ENCODE measurements at places on chromosomes 1 and 21.

GRCh38 chr1:4964634-4965345 is 310.4 kb downstream of the AJAP1 start:
- no peak for DNase-seq

- DNase-seq, result peak; percentile 85
These were observed 15.3 kb downstream of the SEMA6C start for GRCh38 chr1:151130987-151131586.

GRCh38 chr1:191993549-191993948 is 164.7 kb upstream of the RGS18 start:
- DNase-seq, result peak; percentile 3

DNA sequence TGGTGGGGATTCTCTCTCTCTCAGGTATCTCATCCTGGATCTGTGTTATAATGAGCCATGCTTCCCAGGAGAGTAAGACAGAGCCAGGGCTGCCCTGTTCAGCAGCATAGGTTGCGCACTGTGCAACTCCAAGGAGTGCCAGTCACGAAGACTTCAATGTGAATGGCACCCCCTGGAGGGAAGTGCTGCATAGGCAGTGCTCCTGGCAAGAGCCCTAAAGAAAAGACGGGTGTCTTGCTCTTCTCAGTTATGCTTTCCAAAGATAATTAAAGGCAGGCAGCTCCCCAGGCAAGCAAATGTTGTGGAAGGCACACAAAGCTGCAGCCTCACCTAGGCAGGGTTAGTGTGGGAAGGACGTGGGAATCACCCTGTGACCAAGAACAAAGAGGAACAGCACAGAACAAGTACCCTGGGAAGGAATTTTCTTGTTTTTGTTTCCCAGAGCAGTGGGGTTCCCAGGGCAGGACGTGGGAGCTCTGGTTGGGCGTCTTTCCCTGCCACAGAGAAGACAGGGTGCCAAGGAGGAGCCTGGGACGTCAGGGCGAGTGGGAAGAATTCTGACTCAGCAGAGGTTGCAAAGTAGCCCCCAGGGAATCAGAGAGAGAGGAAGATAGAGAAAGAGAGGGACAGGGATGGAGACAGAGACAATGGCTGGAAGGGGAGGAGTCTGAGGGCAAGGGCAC is 120.9 kb downstream of the KCNN3 start:
- DNase-seq, result no peak

GRCh38 chr1:224609333-224609732 is 6.8 kb upstream of the CNIH3 start:
- no peak for DNase-seq

DNA sequence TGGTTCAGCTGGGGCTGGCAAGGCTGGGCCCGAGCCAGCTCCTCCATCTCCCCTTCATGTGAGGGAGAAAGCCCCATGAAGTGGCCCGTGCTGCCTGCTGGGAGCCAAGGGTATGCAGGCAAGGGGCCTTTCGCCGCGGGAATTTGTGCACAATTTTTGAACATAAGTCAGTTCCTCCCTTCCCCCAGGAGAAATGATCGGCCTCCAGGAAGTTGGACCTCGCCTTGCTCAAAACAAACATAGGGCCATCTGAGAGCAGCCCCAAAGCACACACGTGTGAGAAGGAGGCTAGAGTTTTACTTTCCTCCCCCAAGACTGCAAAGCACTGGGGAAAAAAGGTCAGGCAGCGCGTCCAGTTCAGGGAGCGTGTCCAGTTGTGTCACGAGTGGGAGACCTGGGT is 64.7 kb downstream of the PRDM16 start:
- peak; percentile 58 for DNase-seq

DNA sequence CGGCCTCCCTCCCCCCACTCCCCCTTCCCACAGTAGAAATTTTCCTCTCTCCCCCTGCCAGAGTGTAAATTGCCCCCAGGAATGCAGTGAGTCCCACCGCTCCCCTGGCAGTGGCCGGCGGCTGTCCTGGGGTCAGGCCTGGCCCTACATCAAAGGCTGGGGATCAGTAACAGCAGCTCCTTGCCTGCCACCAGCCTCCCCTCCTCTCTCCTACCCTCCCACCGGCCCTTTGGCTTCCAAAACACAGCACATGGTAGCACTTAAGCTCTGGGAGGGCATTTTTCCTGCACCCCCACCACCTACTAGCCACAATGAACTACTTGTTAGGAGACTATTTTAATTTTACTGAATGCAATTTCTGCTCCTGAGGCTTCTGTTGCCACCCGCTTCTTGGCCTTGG is 9.0 kb upstream of the COL8A2 start:
- DNase-seq, result no peak

DNA sequence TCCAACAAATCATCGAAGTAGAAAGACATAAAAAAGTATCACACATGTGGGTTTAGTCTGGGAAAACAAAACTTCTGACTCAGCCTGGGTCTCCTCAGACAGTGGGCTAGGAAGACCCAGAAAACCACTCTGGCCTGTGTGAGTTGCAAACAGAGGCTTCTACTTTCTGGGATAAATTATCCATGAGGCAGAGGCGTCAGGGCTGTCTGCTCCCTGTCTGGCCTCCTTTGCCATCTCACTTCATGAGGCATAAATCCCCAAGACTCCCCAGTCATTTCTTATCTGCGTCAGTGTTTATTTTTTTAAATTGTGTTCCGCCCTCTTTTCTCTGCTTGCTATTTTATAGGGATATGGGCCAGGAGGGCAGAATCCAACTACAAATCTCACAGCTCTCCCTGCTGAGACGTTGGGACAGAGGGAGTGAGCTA is 80.6 kb upstream of the TRABD2B start:
- DNase-seq, result no peak

DNA sequence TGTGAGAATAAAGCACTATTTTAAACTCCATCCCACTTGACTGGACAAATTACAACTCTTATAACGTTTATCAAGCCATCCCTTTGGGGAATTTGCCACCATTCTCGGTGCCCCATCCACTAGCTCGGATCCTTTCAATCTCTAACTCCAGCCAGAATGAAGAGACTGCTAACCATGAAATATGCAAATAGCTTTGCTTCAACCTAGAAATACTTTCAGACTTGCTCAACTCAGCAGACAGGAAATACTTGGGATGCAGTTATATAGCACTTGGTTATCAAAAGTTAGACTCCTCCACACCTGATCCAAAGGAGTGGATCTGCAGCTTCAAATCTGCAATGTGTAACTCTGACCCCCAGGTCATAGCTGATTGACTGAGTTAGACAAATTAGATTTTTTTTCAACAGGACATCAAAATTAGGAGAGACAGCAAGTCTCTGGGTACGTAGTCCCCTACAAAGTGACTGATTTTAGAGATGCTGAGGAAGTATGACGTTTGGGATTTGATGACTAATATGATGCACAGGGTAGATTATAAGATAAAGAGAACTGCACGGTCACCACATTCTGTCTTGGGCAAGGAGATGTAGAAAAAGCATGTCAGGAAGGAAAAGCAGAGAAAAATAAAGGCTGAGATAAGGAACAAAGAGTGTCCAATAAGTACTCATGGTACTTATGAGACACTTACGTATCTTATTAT is 496.0 kb downstream of the AGBL4 start:
- DNase-seq, result no peak

All from large intestine (tissue), 12 donors.